Stimulated activated CD8-positive, alpha-beta memory T cell treated with anti-CD3 and anti-CD28 coated beads, Interleukin-2, amount 100 ng/mL, for 48 hours (primary cell): ENCODE measurements at places on chromosomes 12 and 14.

DNA sequence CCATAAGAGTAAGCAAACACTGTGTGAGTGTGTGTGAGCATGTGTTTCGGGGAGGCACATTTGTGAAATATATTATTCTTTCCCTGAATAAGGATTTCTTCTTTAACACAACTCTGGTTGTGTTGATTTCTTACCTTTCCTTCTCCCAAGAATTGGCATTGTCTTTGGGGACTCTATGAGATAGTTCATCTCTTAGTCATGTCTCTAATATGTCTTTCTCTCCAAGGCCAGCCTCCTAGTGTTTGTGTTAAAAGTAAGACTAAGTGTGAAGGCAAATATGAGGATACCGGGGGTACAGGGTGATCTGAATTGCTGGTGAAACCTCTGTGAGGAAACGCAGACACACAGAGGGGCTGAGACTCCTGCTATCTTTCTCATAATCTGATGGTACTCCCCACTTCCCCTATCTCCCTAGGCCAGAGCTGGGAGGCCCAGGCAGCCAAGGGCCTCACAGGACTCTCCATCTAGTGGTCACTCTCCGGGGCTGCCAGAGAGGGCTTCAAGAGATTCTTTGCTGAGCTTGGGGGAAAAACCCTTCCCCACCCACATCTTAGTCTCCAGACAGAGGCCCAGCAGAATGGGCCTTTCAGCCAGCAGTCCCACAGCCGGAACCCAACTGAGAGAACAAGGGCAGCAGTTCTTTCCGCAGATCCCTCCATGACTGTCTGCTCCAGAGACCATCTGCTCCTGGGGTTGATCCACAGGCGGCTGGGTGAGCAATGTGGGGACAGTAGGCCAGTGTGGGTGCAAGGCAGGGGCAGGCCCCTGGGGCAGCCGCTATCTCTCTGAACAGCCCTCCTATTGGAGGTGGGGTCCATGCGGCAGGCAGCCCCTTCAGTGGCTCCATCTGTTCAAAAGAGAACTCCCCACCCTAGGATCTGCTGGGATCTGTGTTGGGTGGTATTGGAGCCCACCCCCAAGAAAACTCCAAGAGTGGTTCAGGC lies 5.8 kb upstream of the HOXC12 start:
- no peak for DNase-seq

- no peak for DNase-seq
Observed at GRCh38 chr12:44193281-44193680, 357.4 kb downstream of the TMEM117 start.

DNA sequence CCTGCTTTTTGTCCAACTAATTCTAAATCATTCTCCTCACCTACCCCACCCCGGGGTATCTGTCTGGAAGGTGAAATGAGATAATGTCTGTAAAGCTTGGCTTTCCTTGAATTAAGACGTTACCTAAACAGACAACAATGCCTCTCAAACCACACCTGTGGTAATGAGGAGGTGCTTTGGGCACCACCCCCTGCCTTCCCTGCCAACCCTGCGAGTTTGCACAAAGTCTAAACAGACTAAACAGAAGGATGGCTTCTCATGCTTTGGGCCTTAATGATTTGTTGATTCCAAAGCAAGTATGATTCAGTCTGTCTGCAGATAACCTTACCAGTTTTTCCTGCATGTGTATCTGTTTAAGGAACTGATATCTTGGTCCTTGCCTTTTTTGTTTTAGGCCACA lies 82.4 kb downstream of the ZFC3H1 start:
- no peak for DNase-seq

DNA sequence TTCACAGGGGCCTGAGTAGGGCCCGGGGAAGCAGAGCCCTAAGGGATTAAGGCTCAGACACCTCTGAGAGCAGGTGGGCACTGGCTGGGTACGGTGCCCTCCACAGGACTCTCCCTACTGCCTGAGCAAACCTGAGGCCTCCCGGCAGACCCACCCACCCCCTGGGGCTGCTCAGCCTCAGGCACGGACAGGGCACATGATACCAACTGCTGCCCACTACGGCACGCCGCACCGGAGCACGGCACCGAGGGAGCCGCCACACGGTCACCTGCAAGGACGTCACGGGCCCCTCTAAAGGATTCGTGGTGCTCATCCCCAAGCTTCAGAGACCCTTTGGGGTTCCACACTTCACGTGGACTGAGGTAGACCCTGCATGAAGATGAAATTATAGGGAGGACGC lies 7.1 kb downstream of the LTBR start:
- no peak for DNase-seq

- DNase-seq: no peak
Observed at GRCh38 chr12:109777544-109777943, 55.7 kb downstream of the TRPV4 start.

GRCh38 chr14:71202881-71203280 lies 295.6 kb downstream of the PCNX1 start:
- no peak for DNase-seq

DNA sequence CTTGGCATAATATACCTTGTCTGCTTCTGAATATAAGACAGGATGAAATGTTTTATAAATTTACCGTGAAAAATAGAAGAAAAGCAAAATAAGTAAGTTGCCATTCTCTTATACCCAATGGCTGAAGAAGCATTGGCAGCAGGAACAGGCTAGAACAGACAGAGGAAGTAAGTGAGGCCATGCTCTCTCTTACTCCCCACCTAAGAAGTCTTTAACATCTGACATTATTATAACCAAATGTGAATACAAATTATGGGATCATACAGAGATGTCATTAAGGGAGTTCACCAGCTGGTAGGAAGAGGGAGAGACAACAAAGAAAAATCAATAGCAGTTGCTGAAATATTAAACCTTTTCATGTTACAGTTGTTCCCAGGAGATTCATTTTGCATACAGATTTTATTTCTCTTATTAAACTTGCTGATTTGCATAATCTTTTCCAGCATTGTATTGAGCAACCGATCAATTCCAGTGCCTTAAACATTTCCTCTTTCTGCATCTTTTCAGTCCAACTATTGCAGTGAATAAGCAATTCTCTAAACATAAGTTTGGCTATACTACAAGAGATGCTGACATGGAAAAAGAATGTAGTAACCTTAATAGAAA lies 270.6 kb downstream of the SLC6A15 start:
- DNase-seq: no peak

- no peak for DNase-seq
Observed at GRCh38 chr12:54486173-54486867, 11.2 kb upstream of the NCKAP1L start.

- DNase-seq: no peak
Observed at GRCh38 chr12:8453021-8453513, 2.7 kb upstream of the CLEC6A start.

- DNase-seq: no peak
Observed at GRCh38 chr14:21780429-21781084, 106.9 kb upstream of the OR4E1 start.

GRCh38 chr12:91804533-91804932 lies 341.1 kb downstream of the BTG1 start:
- DNase-seq: no peak

DNA sequence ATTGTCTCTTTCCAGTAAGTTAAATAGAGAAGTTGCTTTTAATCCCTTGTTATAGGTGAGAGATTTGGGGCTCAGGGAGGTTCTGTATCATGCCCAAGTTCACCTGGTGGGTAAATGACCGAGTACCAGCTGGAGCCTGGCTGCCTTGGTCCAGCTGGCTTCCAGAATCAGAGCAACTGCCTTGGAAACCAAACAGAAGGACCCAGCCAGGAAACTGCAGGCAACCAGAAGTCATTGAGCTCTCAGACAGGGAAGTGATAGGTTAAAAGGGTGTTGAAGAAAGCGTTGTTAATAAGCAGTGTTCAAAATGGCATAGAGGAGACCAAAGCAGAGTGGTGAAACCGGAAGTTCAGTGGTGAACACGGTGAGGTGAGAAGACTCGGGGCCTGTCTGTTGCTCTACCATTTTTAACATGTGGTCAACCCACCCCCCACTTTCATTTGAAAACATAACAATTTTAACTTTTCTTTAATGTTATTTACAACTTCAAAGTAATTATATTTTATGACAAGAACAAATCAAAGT lies 54.9 kb downstream of the PLEKHG7 start:
- no peak for DNase-seq

DNA sequence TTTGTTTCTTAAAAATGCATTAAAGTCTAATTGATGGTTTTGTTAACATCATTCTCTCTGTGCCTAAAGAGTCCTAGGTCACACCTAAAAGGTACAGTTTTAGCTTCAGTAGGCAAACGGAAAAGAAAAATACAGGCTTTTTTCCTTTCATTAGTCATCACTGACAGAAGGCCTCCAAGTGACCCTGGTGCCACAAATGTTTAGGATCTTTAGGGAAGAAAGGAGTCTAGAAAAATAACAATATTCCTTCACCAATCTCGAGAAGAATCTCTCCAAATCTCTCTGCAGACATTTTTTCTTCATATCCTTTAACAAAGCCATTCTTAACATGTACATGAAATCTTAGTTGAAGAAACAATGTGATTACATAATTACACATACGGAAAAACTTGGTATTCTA lies 2.0 kb downstream of the DENND5B start:
- no peak for DNase-seq

- no peak for DNase-seq
Observed at GRCh38 chr12:104339663-104340062, 36.1 kb downstream of the EID3 start.

GRCh38 chr12:110528277-110528839 lies 26.2 kb downstream of the RAD9B start:
- DNase-seq: no peak

GRCh38 chr12:117876436-117876816 lies 92.4 kb downstream of the KSR2 start:
- DNase-seq: no peak

GRCh38 chr12:11652351-11653040 lies 3.0 kb downstream of the ETV6 start:
- peak; percentile 3 for DNase-seq

- DNase-seq: no peak
Observed at GRCh38 chr12:68042212-68042699, 53.0 kb downstream of the IFNG-AS1 start.

GRCh38 chr12:106982229-106982628 lies 4.7 kb downstream of the MTERF2 start:
- no peak for DNase-seq

GRCh38 chr14:77812028-77812427 lies 12.1 kb downstream of the ADCK1 start:
- DNase-seq: no peak

DNA sequence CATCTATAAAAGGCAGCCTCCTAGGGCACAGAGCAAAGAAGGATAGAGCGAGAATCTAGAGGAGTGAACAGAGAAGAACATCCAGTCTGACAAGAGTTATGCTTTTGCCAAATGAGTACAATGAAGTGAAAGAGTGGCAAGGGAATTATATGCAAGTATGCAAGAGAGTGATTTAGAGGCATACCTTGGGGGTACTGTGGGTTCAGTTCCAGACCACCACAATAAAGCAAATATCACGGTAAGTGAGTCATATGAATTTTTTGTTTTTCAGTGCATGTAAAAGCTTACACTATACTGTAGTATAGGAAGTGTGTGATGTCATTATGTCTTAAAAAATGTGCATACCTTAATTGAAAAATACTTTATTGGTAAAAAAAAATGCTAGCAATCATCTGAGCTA lies 101.4 kb downstream of the SLC38A1 start:
- no peak for DNase-seq
